ENCODE measurements at places on chromosomes 16 and 17.

DNA sequence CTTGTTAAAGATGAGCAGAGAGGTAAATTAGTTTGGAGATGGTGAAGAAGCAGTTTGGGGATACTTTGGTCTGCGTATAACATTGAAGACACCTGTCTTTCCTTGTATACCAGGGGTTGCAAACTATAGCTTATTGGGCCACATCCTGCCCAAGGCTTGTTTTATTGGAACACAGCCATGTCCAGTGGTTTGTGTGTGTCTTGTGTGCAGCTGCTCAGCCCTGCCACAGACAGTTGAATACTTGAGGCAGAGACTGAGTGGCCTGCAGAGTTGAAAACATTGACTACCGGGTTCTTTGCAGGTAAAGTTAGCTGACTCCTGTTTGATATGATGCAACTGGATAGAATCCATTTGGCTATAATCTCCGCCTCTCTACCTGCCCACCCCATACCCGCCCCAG, 224.4 kb downstream of the PRKCA start:
- no peak for DNase-seq

GRCh38 chr16:77775911-77776909, 12.2 kb upstream of the VAT1L start:
- no peak for DNase-seq

GRCh38 chr17:50169121-50169764, 3.4 kb downstream of the SGCA start:
- peak; percentile 64 for DNase-seq

- no peak for DNase-seq
These were observed 1001.5 kb upstream of the EEF2KMT start for GRCh38 chr16:6099102-6099501.

- peak; percentile 76 for DNase-seq
These were observed 100.9 kb downstream of the PARN start for GRCh38 chr16:14529010-14529669.

Data from foreskin keratinocyte (primary cell).